ENCODE measurements at places on chromosomes 13 and 19.

GRCh38 chr19:5337126-5337525, 3.5 kb downstream of the PTPRS start:
- no peak for DNase-seq

- DNase-seq = no peak
These were observed 36.1 kb downstream of the WDFY2 start for GRCh38 chr13:51620165-51620983.

- DNase-seq = no peak
These were observed 20.5 kb downstream of the ZNF114 start for GRCh38 chr19:48290401-48290770.

DNA sequence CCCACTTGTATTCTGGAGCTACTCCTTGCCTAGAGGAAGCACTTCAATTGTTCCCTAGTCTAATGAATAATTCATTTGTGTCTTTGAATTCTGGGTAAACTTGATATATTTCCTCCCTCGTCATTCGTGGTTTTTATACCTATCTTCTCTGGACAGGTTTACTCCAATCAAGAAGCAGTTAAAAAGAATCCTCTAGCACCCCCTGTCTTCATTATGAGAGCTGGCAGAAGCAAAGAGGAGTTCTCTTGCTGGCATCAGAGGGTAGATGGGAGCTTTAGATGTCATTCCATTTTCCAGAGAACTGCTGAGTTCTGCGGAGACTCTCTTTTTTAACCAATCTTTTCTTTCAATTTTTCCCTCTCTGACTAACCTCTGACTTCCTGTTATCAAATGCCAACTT, 627.7 kb downstream of the FGF9 start:
- no peak for DNase-seq

DNA sequence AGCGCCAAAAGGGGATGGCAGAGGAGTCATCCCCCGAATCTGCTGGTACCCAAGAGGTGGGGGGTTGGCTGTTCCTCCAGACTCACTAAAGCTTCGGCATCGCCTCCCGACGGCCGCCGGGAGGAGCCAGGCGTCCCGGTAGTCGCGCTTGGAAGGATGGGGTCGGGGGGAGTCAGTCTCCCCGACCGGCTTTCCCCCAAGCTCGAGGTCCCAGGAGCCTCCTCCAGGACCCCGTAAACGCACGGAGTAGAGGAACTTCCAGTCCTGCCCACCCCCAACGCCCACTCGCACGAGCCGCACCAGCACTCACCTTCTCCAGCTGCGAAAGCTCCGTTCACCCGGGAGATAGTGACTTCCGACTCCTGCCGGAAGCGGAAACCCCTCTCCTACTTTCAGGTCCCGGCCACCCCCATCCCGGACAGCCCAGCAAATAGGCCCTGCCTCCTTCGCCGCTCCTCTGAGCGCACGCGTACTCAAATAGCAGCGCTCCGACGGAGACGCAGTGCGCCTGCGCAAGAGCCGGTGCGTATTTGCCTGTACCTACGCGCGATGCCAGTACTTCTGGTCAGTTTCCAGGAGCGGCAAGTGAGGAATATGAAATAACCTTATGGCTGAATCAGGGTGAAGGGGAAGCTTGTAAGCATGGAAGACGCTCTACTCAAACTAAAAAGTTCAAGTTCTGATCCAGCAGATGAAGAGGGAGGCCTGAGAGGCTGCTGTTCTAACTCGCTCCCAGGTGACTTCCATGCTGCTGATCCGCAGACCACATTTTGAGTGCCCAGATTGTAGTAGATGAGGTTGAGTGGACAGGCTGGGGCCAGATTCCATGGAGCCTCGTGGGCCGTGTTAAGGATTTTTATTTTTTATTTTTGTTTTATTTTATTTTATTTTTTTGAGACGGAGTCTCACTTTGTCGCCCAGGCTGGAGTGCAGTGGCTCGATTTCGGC, at the start of gene ELOF1:
Gene ELOF1, minus strand, starts transcription at position 350 of the 948 bp plus-strand sequence. CDS start 4,883 bp downstream, outside the sequence.
- DNase-seq = peak; percentile 95

DNA sequence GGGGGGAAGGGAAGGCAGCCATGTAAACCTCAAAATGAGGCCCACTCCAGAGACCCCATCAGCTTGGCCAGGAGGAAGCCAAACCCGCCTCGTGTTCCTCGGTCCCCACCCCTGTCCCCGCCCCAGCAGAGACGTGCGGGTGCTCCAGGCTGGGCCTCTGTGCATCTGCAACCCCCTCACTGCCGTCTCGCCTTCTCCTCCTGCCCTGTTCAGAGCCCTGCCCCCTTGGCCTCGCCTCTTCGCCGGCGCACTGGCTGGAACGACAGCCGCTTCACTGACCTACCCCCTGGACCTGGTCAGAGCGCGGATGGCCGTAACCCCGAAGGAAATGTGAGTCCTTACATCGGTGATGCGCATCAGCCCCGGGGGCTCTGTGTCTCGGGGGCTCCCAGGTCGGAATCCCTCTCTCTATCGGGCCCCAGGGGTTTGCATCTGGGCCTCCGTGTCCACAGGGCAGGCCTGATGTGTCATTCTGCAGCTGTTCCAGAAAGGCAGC, 32.2 kb downstream of the TMEM161A start:
- no peak for DNase-seq

- DNase-seq = peak; percentile 61
These were observed 41.8 kb upstream of the ZNF429 start for GRCh38 chr19:21463449-21464105.

DNA sequence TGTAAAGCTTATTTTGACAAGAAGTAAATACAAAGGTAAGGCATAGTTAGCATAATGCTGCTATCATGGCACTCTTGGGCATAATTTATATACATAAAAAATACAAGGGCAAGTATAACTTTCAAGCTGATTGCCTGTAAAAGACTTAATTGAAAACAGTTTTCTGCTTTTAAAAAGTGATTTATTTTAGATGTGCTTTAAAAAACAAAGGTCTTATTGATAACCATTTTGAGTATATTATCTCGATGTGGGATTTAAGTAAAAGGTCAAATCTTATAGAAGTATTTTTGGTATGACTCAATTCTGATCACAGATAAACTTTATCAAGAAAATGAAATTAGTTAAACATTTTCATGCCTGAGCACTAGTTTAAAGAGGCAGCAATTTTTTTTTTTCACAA, 175.8 kb downstream of the KCNRG start:
- no peak for DNase-seq

- no peak for DNase-seq
These were observed 491.3 kb upstream of the KLF12 start for GRCh38 chr13:74625541-74625940.

DNA sequence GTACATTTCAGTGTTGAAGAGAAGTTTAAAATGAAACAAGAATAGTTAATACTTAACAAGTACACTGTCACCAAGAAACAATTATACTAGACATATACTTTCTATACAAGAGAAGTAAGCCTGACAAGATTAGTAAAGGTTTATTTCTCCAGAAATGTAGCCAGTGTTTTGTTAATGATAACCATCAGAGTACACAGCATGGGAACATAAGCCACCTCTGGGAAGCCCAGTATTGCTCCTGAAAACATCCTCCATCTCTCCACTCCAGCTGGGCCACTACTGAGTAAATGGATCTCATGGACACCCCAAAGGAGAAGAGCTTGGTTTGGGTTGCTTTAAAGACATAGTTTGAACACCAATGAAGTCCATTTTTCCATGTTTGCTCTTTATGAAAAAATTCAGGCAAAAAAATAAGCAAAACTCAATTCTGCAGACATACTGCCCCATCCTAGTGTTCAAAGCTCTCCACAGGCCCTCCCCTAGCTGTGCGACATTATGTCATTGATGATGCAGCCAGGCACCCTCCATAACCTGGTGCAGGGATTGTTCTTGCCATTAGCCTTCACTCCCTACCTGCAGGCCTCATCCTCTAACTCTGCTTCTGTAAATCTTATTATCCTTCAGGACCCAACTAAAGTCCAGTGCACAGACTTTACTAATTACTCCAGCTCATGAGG, 61.9 kb downstream of the LHFPL6 start:
- no peak for DNase-seq

DNA sequence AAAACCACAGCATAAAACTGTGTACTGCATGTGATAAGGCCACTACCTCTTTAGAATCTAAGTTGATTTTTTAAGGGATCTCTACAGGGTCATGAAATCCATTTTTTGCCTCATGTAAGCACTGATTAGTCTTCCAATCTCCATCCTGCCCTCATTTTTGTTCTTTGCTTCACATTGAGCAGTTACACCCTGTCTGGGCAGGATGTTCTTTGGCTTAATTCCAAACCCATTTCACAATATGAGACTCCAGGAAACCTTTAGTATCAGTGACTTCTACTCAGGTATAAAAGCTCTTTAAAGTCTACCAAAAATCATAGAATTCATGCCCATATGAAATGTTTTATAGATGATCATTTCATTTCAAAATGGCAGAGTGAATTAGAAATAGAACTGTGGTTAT, 592.6 kb downstream of the TBC1D4 start:
- no peak for DNase-seq

DNA sequence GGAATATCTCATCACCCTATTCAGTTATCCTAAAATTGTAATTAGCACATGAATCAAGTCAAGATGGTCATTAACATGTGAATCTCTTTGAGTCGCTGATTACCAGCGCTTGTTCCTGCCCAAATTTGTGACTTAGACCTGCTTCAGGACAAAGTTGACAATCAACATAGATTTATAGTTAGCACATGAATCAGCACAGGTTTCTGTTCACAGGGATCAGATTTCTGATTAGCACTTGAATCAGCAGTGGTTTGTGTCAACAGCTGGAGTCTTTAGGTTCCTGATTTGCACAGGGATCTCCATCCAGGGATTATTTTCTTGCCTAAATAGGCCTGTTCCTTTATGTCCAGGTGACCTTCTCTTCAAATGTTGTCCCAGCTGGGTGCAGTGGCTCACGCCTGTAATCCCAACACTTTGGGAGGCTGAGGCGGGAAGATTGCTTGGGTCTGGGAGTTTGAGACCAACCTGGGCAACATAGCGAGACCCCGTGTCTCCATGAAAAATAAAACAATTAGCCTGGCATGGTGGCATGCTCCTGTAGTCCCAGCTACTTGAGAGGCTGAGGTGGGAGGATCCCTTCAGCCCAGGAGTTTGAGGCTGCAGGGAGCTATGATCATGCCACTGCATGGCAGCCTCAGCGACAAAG, 3.8 kb upstream of the LRFN3 start:
- DNase-seq = no peak

DNA sequence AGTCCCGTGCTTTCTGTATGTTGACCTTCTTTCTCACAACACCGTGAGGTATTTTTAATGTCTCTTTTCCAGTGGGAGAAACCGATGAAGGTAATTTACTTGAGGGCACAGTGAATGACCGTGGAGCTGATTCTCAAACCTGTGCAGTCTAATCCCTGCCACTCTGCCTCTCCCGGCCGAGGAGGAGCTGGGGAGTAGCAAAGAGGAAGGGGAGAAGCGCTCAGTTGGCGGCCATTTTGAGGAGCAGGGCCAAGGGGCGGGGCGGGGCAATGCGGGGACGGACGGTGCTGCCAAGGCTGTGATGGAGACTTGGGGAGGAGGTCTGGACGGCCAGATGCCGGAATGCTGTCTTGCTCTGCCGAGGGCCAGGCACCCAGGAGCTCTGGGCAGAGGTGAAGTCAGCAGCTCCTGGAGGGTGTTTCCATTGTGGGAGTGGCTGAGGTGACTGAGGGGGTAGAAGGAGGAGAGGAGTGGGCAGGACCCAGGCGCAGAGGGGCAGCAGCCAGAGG, 12.4 kb upstream of the RANBP3 start:
- no peak for DNase-seq

DNA sequence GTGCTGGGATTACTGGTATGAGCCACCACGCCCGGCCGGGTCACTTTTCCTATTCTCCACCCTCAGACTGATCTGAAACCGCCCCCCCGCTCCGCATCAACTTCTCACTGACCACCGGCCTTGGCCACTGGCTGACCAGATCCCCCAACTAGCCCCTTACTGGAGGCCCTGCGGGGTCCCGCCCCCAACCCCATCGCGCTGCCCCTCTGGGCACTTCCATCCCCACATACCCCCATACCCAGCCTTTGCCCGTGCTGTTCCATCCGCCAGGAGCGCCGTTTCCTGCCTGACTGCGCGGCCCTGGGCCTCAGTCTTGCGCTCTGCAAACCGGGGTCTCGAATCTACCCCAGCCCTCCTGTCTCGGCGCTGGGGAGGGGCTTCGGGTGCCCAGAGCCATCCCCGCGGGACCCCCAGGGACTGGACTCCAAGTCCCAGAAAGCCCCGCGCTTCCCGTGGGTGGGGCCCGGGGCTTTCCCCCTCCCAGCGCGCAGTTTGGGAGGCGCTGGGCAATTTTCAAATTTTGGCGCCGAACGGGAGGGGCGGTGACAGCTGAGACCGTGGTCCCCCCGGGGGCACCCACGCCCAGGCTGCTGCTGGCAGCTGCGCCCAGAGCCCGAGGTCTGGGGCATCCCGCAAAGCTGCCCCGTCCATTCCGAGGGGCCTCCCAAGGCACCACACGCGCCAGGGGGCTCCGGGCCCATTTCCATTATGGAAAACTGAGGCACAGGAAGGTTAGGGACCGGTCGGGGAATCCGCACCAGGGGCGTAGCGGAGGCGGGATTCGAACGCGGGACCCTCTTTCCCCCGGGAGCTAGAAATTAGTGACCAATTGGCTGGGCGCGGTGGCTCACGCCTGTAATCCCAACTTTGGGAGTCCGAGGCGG, 5.2 kb upstream of the LMNB2 start:
- no peak for DNase-seq

DNA sequence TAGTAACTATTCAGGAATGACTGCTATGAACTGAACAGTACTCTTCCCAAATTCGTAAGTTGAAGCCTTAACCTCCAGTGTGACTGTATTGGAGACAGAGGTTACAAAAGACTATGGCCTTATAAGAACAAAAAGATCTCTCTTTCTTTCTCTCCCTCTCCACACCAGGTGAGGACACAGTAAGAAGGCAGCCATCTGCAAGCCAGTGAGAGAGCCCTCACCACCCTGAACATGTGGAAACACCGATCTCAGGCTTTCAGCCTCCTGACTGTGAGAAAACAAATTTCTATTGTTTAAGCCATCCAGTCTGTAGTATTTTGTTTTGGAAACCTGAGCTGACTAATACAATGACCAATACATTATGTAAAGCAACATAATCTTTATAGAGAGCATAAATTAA, 888.9 kb downstream of the SLITRK1 start:
- no peak for DNase-seq

GRCh38 chr19:8150178-8150865, 930 bp upstream of the FBN3 start:
- DNase-seq = no peak

DNA sequence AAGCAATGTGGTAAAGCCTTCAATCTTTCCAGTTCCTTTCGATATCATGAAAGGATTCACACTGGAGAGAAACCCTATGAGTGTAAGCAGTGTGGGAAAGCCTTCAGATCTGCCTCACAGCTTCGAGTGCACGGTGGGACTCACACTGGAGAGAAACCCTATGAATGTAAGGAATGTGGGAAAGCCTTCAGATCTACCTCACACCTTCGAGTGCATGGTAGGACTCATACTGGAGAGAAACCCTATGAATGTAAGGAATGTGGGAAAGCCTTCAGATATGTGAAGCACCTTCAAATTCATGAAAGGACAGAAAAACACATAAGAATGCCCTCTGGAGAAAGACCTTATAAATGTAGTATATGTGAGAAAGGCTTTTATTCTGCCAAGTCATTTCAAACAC, 15.6 kb upstream of the ZNF763 start:
- DNase-seq = no peak

- no peak for DNase-seq
These were observed 1.5 kb downstream of the NFIC start for GRCh38 chr19:3367628-3368440.

GRCh38 chr13:46641274-46642081, 88.5 kb downstream of the LRCH1 start:
- DNase-seq = no peak

All from T-helper 1 cell (primary cell).